ENCODE measurements at places on chromosomes 1 and 21.

- no peak for DNase-seq
Observed at GRCh38 chr1:74526708-74527107, 14.3 kb upstream of the LRRC53 start.

GRCh38 chr1:180579961-180580611 lies 21.3 kb downstream of the OVAAL start:
- no peak for DNase-seq

DNA sequence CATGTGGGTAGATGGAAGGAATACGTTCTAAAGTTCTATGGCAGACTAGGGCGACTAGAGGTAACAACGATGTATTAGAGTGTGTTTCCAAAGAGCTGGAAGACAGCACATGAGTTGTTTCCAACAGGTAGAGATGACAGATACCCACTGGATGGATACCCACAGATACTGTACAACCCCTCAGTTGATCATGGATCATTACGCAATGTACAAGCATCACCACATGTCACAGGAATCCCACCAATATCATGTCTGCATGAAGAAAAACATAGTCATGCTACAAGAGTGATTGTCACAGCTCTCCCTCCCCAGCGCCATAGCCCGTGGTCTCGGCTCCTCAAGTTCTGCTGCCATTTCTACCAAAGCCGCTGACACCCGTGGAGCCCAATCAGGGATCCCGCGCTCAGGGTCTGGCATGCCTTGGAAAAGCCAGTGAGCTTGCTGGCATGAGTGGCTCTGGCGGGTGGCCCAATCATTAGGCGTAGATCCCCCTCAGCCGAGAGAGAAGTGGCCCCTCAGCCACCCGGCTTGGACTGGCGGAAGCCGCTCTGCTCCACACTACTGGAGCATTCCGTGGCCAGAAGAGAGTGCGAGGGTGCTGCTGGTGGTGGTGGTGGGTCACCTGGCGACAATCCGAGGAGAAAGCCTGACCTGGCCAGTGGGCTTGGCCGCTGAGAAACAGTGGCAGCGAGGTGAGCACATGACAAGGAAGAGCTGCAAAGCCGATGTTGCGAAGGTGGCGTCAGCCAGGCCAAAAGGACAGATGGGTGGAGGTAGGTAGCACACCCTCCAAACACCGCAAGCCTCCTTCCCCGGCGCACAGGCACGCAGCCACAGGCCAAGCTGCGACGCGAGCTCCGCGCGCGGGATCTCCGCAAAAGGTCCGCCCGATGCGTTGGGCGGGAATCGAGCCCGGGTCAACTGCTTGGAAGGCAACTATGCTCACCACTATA lies 65.7 kb upstream of the FCGR2A start:
- no peak for DNase-seq

GRCh38 chr1:18363436-18363835 lies 117.3 kb upstream of the KLHDC7A start:
- DNase-seq = no peak

GRCh38 chr1:17437260-17437579 lies 2.3 kb downstream of the RCC2 start:
- no peak for DNase-seq

- DNase-seq = no peak
Observed at GRCh38 chr1:235127732-235128455, 743 bp downstream of the TOMM20 start.

GRCh38 chr1:79150576-79150975 lies 144.0 kb upstream of the ADGRL4 start:
- no peak for DNase-seq

GRCh38 chr1:178121883-178122282 lies 28.0 kb downstream of the RASAL2 start:
- DNase-seq = no peak

DNA sequence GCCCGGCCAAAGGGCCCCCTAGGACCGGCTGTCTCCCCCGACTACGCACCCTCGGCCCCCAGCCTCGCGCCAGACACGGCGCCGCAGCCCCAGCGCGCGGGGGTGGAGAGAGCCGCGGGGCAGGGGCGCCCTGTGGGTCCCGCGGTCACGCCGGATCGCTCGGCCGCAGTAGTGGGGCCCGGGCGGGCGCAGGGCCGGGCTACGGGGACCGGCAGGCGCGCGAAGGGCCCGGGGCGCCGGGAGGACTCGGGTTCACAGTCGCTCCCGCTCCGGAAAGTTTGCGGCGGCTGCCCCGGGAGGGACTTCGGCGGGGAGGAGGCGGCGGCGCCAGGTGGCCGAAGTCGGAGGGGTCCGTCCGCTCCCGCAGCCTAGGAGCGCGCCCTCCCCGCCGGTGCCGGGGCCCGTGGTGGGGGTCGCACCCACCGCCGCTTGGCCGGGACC lies 7.1 kb upstream of the ZNF669 start:
- no peak for DNase-seq

- no peak for DNase-seq
Observed at GRCh38 chr1:13616234-13616633, 32.6 kb downstream of the PDPN start.

DNA sequence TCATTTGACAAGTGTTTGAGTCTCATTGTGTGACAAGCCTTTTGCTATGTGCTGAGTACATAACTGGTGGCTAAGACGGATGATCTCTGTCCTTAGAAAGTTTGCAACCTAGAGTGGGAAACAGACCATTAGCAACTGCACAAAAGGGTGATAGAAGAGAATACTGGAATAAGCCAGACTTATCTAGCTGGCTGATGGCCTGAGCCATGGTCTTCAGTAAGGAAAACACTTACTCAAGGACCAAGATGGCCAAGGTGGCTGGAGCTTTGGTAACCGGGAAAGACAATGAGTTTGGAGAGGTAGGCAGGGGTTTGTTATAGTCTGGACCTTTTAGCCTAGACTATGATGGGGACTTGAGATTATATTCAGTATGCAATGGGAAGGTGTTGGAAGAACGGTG lies 1.6 kb upstream of the TAF12 start:
- DNase-seq = no peak

DNA sequence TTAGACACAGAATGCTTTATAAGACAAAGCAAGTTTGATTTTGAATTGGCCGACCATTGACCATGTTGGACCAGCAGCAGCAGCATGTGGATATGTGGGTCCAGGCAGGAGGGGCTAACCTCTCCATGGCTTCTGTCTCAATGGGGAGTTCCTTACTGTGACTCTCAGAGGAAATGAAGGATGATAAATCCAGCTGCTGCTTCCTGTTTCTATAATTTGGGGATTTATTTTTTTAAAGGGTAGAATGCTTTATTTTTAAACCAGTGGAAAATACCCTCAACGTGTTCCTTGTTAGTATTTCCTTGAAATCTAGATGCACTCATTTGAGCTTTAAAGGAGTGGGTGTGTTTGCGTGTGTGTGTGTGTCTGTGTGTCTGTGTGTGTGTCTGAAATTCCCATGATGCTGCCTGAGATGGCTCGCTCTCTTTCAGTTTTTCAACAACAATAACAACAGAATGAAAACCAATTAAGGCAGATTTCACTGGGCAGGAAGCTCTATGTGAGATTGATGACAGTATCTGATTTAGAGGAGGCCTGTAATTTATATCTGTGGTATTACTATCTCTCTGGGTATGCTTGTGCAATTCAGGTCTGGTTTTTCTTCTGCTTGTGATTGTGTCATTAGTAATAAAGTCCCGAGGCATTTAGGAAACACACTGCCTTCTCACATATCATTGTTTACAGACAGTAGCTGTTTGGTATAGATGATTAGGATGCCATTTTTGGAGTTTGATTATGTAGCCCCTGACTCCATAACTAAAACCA lies 86.1 kb upstream of the ZNF326 start:
- no peak for DNase-seq

- no peak for DNase-seq
Observed at GRCh38 chr21:39616211-39616772, 3.6 kb downstream of the B3GALT5 start.

- DNase-seq = no peak
Observed at GRCh38 chr1:155474146-155474545, 88.5 kb downstream of the ASH1L start.

DNA sequence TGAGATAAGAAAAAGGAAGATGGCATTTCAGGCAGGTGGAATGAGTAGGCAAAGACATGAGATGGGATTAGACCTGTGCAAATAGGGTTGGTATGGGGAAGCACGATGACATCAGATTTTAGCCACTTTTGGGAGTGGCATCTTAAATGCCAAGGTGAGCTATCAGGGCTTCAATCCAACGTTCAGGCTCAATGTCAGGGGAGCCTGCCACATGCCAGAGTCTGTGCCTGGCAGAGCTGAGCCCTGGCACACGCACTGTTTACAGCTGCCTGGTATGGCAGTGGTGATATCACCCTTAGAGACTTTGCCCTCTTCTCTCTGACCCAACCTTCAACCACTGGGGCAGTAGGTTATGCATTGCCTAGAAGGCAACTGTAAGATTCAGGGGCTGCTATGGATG lies 1.1 kb upstream of the GUCA2B start:
- DNase-seq = no peak

- DNase-seq = no peak
Observed at GRCh38 chr1:229621663-229622062, 4.3 kb downstream of the TAF5L start.

DNA sequence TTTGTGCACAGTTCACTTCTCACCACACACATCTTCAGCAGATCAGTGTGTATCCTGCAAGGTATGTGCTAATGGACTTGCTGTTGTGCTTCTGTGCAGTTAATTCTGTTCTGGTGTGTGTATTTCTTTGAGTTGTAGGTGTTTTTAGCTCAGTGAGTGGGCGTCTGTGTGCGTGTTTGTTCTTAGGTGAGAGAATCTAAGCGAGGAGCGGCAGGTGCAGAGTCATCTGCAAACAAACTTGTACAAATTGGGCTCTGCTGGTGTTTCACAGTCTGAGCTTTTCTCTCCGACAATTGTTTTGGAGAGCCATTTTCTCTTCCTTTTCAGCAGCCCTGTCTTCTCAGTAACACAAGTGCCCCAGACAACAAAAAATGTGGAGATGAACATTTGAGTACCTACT lies 43.6 kb downstream of the ACP6 start:
- DNase-seq = no peak

GRCh38 chr1:27571439-27572018 lies 32.4 kb downstream of the AHDC1 start:
- no peak for DNase-seq

DNA sequence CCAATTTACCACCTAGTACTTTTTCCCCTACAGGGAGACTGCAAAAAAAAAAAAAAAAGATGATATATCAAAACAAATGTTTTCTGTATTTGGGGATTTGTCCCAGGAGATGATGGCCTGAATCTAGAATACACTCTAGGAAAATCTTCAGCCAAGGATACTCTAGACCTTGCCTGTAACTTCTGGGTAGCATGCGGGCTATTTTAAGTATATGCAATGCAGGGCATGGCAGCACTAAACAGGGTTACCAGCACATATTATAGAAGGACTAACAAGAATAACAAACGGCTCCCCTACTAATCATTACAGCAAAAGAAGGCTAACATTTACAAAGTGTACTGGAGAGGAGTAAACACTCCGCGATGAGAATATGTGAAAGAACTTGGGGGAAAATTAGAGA lies 109.6 kb downstream of the GPATCH2 start:
- DNase-seq = no peak

DNA sequence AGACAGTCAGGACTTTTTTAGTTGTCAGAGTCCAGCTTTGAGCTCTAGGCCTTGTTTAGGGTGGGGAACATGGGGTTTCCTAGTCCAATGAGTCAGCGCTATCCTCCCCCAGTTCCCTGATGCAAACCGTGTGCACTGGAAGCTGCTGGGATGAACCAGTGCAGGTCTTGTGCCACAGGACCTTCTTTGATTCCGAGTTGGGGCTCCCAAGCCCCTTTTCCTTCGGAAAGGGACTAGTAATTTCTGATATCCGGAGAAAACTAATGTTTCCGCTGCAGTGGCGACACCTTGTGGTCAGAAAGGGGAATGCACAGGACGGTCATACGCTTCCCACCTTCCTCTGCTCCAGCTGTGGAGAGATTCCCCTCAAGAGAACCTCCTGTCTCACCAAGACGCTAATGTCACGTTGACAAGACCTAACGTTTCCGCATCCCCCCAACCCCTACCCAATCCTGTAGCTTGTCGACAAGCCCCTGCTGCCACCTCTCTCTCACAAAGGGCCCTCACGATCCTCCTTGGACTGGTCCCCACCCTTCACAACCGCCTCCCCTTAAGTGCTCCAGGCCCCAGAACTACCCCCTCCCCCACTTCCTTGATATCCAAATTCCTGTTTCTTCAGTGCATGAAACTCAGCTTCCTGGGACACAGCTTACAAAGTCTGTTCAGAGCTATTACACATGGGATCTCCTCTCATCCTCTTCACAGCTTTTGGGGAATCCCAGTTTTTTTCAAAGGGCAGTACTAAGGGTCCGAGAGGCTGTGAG lies 30.9 kb downstream of the GPA33 start:
- DNase-seq = peak; percentile 40

DNA sequence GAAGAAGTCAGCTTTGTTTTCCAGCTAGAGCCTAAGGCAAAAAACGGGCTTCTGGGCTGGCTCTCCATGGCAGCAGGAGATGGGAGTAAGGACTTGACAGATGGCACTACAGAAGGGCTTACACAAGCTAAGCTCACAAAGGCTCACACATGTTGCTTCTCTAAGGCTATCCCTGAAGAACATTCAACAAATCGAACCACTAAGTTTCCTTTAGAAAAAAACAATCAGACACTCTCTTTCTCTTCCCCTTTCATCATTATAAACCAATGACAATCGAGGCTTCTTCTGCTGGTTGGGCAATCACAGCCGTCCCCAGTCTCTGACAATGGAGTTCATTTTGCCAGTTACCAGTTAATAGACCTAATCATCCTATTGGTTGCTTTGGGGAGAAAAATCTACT lies 40.5 kb downstream of the TRIT1 start:
- DNase-seq = peak; percentile 42

GRCh38 chr1:229280037-229280828 lies 9.3 kb downstream of the RAB4A start:
- no peak for DNase-seq

DNA sequence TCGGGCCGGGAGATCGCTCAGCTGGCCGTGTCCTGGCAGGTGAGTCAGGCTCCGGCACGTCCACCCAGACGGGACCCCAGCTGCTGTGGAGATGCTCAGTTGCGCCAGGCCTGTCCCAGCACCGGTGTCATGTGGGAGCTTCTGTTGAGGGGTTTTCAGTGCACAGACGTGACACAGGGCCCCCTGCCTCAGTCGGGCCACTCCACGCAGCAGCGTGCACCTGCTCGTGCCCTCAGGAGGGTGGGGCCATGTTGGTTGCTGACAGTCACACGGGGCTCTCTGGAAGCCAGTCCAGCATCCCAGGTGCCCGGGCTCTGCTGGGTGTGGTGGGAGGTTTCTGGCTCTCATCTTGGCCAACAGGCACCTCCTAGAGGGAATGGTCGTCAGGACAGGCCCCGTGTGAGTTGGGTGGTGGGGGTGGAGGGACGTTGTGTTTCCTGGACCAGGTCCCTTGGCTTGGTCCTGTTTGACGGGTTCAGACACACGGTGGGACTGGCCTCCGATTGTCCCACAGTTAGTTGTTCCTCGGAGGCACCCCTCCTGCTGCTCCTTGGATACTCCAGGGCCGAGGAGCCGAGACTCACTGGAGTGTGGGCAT lies 19.2 kb downstream of the ATAD3B start:
- no peak for DNase-seq

GRCh38 chr1:115705963-115706362 lies 62.6 kb downstream of the CASQ2 start:
- no peak for DNase-seq

Measured in anterior cingulate cortex (tissue), 58 donors.